ENCODE measurements at places on chromosomes 16 and 17. TPM values are rescaled to one million over a fixed set of nuclear protein-coding genes. Genes with fewer than 3 reads are reported as not detected.

Gene HS3ST2
- total RNA-seq: not detected

Gene CDH5
- total RNA-seq: not detected

Gene FNDC8
- total RNA-seq: not detected

Gene IST1
- total RNA-seq: 223 TPM

Gene EVPL
- not detected for total RNA-seq

Gene MYADML2
- total RNA-seq: not detected

Gene COPS3
- 66.5 TPM for total RNA-seq

Gene KRTAP3-3
- total RNA-seq: not detected

Gene MYO18A
- 85.0 TPM for total RNA-seq

Gene WDR90
- 9.7 TPM for total RNA-seq

Gene CEP112
- total RNA-seq: 10.3 TPM

Gene KCNH6
- total RNA-seq: not detected

Gene HOXB5
- total RNA-seq: 0.73 TPM
